ENCODE measurements at places on chromosomes 13 and 19.

- DNase-seq: no peak
Measured at GRCh38 chr19:33819506-33819879, 22.8 kb downstream of the KCTD15 start.

DNA sequence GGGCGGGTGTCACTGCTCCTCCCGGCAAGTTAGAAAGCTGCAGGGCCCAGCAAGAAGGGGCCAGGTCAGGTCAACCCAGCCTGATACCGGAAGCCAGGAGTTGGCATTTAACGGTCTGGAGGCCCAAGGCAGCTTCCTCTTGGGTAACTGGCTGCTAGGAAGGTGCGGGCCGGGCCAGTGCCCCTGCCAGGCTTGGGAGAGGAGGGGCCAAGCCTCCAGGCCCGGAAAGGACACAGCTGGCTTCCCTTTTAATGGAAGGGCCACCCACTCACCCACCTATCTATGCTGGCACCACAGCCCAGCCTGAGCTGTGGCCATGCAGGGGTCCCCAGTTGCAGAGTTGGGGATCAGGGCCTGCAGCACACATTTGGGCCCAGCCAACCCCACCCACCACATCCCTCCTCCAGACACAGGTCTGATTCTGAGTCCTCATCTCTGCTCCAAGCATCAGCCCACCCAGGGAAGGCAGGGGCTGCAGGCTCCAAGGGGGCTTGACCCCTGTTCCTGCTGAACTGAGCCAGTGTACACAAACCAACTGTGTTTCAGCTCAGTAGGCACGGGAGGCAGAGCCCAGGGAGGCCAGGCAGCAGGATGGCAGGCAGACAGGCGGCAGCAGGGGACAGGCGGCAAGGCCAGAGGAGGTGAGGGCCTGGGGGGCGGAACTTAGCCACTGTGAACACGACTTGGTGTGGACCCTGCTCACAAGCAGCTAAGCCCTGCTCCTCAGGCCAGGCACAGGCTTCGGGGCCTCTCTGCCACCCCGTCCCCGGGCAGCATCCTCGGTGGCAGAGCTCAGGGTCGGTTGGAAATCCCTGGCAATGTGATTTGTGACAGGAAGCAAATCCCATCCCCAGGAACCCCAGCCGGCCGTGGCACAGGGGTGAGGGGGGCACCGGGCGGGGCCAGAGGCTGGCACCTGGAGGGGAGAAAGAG lies 40.8 kb downstream of the ZSWIM4 start:
- no peak for DNase-seq

DNA sequence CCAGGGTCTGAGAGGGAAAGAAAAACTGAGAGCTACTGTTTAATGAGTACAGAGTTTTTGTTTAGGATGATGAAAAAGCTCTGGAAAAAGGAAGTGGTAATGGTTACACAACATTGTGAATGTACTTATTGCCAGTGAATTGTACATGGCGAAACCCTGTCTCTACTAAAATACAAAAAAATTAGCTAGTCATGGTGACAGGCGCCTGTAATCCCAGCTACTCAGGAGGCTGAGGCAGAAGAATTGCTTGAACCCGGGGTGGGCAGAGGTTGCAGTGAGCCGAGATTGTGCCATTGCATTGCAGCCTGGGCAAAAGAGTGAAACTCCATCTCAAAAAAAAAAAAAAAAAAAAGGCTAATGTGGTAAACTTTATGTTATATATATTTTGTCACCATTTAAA lies 96.3 kb downstream of the VWA8 start:
- no peak for DNase-seq

DNA sequence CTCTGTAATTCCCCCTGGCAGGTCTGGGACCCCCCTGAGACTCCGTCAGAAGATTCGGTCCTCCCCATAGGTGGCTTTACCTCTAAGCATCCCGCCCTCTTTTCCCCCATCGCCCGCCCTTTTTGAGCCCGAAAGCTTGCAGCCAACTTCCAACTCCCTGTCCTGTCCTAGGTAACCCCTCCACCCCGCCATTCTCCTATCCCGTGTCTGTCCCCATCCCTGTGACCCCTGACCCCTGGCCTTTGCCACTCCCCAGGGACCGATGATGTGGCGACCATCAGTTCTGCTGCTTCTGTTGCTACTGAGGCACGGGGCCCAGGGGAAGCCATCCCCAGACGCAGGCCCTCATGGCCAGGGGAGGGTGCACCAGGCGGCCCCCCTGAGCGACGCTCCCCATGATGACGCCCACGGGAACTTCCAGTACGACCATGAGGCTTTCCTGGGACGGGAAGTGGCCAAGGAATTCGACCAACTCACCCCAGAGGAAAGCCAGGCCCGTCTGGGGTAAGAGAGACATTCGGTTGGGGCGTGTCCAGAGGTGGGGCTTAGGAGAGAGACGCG lies 488 bp downstream of the RCN3 start:
- DNase-seq: no peak

DNA sequence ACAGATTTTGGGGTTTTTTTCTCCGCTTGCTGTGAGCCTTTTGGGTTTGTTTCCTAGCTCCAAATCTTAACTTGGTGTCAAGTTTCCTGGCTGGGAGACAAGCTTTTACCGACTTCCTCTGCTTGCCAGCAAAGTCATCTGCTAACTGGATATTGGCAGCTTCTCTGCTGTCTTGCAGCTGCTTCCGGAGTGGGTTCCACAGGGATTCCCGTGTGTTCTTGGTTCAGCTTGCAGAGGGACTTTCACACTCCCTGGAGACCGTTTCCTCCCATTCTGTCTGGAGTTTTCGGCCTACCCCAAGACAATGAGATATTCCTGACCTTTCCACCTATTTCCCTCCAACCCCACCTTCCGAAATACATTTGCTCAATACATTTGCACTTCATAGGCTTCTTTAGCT lies 2.2 kb upstream of the COLGALT1 start:
- DNase-seq: no peak

DNA sequence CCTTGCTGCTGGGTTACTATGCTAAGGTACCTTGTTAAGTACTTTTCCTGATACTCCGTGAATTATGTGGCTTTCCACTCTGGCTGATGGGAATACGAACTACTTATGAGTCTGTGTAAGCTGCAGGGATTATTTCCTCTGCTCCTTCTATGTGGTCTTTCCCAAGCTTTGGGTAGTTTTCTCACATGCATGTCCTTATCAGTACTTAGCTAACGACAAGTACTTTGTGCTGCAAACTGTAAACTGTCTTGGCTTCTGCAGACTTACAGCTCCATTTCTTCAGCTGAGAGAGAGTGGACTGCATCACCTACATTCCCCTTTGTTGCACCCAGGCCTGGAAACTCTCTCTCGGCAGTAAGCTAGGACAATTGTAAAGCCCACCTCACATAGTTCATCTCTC lies 76.6 kb downstream of the FGF9 start:
- no peak for DNase-seq

DNA sequence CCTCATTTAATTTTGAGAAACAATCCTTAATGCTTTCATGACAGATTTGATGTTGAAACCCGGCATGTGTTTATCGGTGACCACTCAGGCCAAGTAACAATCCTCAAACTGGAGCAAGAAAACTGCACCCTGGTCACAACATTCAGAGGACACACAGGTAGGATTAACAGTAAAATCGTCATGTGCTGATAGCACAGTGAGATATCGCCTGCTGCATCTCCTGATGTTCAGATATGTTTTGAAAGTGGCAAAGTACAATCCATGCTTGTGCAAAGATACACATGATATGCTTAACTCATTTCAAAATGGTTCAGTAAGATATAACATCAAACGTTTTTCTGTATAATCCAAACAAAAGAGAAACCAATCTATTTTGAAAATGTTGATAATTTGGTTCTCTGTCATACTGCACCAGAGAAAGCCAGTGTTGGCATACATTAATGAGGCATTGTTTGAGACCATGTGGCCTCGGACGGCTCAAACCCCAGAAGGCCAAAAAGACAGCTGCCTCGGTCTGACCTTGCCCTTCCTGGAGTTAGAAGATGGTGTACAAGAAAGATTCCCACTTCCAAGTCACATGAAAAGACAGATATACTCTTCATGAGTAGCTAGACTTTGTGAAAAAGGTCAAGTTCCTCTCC lies 76.2 kb downstream of the DHRS12 start:
- DNase-seq: no peak

DNA sequence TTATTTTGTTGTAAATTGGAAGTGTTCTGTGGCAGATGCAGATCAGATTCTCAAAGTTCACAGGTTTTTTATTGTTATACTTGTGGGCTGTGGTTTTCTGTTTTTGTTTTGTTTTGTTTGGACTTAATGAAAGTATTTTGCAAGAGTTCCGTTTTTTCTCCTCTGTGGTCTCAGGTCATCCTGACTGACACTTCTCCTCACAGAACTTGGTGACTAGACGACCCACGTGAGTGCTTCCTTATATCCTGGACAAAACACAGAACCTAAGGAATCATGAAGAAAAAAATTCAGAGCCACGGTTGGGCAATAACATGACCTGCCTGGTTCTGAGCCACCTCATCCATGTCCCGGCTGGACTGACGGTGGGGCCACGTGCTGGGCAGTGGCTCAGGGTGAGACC lies 2.5 kb upstream of the RFPL4AL1 start:
- DNase-seq: no peak

GRCh38 chr19:33217881-33218280 lies 7.8 kb downstream of the SLC7A10 start:
- DNase-seq: no peak

DNA sequence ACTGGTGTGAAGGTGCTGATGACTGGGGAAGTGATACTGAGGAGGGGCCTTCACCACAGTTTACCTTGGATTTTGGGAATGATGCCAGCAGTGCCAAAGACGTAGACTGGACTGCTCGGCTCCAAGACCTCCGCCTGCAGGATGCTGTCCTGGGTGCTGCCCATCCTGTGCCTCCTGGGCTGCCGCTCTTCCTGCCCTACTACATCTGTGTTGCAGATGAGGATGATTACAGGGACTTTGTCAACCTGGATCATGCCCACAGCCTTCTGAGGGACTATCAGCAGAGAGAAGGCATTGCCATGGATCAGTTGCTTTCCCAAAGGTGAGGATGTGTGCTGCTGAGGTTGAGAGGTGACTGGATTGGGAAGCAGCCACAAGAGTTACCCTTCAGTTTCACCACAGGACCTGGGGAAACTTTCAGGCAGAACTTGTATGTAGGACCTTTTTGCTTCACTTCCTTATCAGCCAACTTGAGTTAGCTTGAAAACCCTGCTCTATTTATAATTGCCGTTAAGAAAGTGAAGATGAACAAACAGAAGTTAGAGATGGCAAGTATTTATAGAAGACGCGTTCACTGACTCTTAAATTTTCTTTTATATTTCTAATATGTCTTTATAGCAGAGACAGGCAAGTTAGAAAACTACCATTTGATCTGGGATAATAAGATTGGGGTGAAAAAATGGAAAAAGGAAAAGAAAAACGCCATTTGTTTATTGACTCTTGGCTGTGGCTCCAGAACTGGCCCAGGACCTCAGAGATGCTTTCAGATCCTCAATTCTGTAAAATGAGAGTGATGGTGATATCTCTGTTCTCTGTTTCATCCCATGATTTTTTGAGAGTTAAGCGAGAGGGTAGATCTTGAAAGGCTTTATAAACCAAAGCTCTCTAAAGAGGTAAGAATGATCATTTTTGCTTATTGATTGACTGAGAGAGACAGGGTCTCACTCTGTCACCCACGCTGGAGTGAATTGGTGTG lies 5.3 kb downstream of the PDCD2L start:
- DNase-seq: no peak

DNA sequence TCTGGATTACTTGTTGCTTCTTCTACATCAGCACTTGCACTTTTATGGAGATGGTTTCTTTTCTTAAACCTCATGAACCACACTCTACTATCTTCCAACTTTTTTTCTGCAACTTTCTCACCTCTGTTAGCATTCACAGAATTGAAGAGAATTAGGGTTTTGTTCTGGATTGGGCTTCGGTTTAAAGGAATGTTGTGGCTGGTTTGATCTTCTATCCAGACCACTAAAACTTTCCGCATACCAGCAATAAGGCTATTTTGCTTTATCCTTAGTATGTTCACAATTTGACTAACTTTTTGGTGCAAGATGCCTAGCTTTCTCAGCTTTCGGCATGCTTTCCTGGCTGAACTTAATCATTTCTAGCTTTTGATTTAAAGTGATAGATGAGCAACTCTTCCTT lies 666.7 kb upstream of the MIR17HG start:
- DNase-seq: no peak

DNA sequence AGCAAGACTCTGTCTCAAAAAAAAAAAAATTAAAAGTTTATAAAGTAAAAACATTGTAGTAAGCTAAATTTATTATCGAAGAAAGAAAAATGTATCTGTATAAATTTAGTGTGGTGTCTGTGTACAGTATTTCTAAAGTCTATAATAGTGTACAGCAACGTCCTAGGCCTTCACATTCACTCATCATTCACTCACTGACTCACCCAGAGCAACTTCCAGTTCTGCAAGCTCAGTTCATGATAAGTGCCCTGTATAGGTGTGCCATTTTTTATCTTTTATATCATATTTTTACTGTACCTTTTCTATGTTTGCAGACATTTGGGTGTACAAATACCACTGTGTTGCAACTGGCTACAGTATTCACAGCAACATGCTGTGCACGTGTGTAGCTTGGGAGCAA lies 118.1 kb downstream of the TNFRSF19 start:
- no peak for DNase-seq

DNA sequence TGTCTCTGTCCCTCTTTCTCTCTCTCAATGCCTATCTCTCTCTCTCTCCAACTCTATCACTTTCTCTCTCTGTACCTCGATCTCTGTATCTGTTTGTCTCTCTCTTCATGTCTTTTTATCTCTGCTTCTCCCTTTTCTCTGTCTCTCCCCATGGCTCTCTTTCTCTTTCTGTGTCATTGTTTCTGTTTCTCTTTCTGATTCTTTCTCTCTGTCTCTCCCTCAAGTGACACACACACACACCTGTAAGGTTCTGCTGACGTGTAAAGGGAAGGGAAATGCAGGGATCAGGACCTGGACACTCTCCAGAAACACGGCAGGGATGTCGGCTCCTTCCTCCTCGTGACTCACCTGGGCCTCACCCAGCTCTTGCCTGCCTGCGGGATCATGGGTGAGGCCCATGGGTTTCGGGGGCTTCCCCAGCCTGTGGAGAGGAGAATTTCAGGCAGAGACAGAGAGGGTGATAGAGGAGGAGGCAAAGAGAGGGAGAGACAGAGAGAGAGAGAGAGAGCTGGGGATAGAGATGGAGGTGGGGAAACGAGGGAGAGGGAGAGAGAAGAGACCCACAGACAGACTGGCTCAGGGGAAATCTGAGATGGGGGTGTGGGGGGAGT lies 5.4 kb upstream of the PLAUR start:
- no peak for DNase-seq

DNA sequence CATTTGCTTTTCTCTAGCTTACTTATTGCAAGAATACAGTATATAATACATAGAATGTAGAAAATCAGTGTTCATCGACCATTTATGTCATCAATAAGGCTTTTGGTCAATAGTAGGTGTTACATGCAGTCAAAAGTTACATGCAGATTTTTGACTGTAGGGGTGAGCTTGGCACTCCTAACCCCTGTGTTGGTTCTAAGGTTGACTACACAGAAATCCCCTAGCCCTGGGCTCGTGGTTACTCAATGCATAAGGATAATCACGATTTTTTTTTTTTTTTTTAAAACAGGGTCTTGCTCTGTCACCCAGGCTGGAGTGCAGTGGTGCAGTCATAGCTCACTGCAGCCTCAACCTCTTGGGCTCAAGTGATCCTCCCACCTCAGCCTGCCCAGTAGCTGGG lies 4.0 kb upstream of the NWD1 start:
- no peak for DNase-seq

Data from activated T-helper 1 cell treated with anti-CD3 and anti-CD28 coated beads, Interleukin-2, amount 50 U/mL, for 16 hours (primary cell).